ENCODE measurements at places on chromosomes 7 and 10.

- DNase-seq: no peak
These were observed 28.3 kb downstream of the EMX2 start for GRCh38 chr10:117570880-117571279.

DNA sequence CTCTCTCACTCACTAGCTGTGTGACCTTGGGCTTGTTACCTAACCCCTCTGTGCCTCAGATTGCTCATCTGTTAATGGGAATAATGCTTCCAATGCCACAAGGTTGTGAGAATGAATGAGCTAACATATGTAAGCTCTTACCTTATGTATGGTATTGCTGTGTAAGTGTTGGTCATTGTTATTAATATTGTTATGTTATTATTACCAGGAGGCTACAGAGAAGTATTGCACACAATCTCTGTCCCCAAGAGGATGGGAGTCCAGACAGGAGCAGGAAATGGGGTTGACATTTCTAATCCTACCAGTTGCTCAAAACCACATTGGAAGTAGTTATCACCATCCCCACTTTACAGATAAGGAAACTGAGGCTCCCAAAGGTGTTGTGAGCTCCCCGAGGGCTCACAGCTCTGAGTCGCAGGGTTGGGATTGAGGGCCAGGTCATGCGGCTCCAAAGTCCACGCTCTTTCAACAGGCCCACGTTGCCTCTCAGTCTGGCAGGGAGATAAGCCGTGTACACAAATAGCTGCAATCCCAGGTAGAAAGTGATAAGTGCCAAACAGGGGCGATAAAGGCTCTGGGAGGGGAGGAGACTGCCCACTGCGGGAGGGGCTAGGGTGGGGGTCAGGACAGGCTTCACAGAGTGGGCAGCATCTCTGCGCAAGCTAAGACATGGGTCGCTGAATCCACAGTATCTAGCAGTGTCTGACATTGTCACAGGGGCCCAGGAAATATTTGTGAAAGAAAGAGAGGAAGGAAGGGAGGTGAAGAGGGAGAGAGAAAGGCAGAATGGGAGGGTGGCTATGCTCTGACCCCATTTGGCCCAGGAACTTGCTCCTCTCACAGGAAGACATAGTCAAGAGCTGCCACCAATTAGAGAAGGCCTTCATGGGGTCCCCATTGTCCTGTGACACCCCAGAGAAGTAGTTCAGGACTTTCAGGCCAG lies 9.6 kb upstream of the ZMIZ1 start:
- no peak for DNase-seq

- DNase-seq: no peak
These were observed 3.8 kb upstream of the DDX50 start for GRCh38 chr10:68897336-68897741.

- no peak for DNase-seq
These were observed 138.4 kb downstream of the SDK1 start for GRCh38 chr7:3439333-3440030.

GRCh38 chr7:87435546-87435945 lies 39.9 kb downstream of the ABCB4 start:
- DNase-seq: no peak

DNA sequence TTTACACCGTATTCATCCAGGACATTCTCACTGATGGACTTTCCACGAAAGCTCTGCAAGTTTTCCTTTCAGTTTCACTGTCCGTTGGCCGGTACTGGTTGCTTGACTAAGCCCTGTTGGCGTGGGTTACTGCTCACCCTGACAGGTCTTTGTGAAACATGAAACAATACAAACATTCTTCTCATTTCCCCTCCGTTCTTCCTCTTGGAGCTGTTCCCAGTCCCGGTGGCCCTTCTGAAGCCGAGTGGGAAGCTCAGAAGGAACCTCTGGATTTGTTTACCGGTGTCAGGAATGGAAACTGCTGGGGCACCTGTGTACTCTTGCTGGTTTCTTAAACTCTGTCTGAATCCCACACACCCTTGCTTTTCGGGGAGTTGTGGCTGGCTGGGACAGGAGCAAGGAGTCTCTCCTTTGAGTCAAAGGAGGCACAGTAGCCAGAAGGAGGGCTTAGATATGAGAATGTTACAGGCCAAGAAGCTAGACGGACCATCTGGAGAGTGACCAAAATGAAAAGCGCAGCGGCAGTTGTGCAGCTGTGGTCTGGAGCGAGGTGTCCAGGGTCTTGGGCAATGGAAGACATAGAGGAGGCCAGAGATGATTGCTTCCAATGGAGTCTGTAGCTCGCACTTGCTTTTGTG lies 45.7 kb downstream of the LYZL2 start:
- DNase-seq: no peak

GRCh38 chr7:5754981-5755599 lies 26.4 kb downstream of the RNF216 start:
- no peak for DNase-seq

DNA sequence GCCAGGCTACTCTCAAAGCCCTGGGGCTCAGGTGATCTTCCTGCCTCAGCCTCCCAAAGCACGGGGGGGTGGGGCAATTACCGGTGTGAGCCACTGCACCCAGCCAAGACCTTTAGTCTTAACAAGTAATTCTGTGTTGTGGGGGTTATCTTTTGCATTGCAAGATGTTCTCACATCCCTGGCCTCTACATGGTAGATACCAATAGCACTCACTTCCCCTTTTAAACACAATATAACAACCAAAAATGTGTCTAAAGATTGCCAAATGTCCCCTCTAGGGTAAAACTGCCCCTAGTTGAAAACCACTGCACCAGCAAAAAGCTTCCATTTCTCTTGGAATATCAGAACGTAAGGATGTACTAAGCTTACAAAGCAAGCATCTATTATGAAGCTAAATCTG lies 225.0 kb downstream of the CTNNA3 start:
- no peak for DNase-seq

DNA sequence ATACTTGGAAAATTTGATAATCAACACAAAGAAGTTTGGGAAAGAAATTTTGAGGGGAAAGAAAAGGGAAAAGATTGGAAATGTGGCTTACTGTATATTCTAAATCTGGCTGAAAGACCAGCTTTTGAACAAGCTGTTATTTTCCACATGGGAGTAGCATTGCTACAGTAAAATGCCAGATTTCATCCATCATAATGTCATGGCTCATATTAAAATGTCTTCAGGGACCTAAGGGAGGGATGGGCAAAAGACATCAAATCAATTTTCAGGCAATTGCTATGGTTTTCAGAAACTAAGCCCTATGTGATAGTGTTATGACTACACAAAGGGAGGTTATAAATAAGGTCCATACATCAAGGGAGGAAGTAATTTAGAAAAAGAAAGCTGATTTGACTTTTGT lies 1116.9 kb upstream of the CELF2 start:
- no peak for DNase-seq

DNA sequence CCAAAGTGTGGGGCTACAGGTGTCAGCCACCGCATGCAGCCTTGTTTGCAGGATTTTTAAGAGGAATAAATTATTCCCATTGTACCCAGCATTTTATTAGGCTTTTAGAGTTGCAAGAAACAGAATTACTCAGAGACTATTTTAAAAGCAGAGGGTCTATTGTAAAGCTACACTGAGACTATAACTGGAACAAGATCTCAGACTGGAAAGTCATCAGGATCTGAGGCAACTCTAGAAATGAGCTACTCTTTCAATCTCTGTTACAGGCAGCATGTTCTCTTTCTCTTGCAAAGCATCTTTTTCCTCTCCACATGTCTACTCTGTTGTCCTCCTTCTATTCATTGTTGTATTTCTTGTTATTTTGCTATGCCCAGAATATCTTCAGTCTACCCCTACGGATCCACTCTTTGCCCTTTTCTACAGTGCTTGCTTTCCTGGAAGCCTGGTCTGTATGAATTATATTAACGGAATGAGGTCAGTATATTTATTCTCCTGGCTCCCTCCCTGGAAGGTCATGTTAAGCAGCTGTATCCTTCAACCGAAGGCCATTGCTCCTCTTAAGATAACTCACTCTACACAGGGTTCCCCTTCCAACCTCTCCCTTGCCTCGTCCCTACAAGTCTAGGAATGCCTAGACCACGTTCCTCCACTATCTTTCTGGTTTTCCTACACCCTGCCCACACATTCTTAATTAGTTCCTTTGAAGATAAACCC lies 27.7 kb upstream of the MICU1 start:
- DNase-seq: no peak

DNA sequence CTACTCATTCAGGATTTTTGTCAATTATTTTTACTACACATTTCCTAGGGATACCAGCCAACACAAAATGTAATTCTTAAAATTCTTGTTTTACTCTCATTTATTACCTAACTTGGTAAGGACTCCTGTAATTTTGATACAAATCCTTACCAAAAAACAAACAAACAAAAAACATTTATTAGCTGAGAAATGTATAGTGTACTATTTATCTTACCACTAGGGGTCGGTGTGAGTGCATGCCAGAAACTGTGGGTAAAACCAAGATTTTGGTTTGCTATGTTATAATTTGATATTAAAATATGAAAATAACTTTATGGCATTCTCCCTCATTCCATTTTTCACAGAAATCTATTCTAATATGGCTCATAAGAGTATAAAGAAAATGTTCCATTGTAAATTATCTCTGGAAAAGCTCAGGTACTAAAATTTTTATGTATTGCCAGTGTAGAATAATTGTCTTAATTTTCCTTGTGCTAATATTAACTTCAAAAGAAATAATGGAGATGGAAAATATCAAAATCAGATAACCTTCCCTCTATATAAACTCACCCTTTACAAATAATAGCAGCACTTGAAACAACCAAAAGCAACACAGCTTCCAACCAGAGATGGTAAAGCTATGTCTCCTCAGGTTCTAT lies 290.8 kb upstream of the PCDH15 start:
- DNase-seq: no peak

GRCh38 chr7:42414941-42415505 lies 178.0 kb upstream of the GLI3 start:
- no peak for DNase-seq

- no peak for DNase-seq
These were observed 93.1 kb upstream of the PDE1C start for GRCh38 chr7:32163141-32163806.

DNA sequence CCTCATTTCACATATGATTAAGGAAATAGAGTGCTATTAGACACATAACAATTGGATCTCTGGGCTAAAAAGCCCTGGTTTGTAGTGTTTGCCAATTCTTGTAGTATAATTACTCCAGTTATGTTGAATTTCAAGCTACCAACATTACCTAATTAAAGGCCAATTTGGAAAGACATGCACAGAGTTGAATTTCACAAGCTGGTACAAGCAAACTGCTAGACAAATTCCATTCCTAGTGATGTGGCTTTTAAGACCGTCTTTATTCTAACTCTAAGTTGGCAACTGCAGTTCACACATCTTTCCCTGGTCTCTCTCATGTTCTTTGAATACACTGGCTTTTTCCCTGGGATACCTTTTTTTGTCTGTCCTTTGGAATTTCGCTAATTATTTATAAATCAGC lies 384.1 kb upstream of the CNTNAP2 start:
- no peak for DNase-seq

- DNase-seq: no peak
These were observed 888.5 kb upstream of the SORCS1 start for GRCh38 chr10:108052981-108053380.

GRCh38 chr7:91240376-91240941 lies 23.8 kb upstream of the FZD1 start:
- DNase-seq: no peak

- no peak for DNase-seq
These were observed 377.6 kb downstream of the ANKRD7 start for GRCh38 chr7:118602090-118602489.

DNA sequence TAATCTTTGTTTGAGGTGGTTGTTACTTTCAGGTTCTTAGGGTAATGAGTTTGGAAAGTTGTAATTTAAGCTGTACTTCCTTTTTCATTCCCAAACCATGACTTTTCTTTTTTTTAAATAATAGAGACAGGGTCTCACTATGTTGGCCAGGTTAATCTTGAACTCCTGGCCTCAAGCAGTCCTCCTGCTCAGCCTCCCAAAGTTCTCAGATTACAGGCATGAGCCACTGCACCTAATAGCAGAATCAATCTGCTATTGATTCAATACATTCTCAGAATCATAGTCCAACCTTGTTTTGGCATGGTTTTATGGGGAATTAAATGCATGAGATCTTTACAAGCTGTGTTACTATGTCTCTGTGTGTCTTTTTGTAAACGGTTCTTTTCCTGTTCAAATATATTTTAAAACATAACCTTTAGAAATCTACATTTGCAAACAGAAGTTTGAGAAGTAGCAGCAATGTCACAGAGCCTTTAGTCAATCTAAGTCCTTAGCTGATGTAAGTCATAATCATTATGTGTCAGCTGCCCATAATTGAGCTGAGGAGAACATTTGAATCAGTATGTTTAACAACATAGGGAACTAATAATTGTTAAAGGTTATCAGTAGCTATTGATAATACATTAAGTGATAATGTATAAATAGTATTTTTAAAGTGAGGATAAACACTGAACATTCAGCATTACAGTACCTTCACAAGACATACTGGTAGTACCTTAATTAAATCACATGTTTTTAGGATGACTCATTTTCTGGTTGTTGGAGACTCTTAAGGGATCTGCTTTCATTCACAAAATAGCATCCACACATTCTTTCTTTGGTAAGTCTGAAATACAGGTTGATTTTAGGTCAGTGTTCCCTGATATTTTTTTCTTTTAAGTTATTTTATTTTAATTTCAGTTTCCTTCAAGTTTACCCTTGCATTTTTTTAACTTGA lies 8.8 kb downstream of the INPP5F start:
- no peak for DNase-seq

GRCh38 chr10:31095677-31096560 lies 64.3 kb upstream of the ZNF438 start:
- no peak for DNase-seq

- no peak for DNase-seq
These were observed 61.6 kb downstream of the CCDC71L start for GRCh38 chr7:106599343-106599698.

DNA sequence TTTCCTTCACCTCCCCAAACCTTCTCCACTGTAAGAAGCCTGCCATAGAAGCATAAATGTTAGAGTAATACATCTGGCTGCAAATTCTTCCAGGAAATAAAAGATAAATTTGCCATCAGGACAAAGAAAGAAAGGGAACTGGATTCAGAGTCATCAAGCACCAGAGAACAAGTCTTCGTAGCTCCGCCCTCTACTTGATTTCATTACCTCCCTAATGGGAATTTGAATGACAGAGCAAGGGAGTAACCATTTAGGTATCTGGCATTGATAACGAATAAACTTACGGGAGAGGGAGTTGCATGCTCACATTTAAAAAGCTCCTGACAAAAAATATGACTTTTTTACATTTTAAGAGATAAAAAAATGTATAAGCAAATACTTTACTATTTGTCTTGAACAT lies 263.4 kb downstream of the NEBL start:
- no peak for DNase-seq

DNA sequence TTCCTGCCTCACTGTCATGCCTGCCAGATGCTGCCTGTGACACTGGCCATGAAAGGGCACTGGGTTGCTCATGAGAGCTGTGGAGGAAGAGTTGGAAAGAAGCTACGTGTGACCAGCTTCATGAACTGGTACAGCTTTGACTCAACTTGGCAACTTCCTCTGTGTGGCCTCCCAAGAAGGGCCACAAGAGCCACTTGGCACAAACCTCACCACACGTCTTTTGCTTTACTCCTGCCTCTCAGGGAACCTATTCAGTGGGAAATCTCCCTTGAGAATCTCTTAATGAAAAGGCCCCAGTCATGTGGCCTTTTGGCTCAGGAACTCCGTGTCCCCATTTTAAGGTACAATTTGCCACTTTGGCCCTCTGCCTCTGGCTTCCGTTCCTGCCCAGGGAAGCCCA lies 54.5 kb downstream of the FRMD4A start:
- DNase-seq: no peak
